ENCODE measurements at places on chromosomes 5 and 9.
A peak's percentile ranks its signal among the peaks of the same experiment; 100 is the strongest.

GRCh38 chr9:93217706-93218105 lies 33.8 kb downstream of the WNK2 start:
- DNase-seq: no peak

- DNase-seq: no peak
Observed at GRCh38 chr5:90909101-90909503, 350.5 kb downstream of the ADGRV1 start.

DNA sequence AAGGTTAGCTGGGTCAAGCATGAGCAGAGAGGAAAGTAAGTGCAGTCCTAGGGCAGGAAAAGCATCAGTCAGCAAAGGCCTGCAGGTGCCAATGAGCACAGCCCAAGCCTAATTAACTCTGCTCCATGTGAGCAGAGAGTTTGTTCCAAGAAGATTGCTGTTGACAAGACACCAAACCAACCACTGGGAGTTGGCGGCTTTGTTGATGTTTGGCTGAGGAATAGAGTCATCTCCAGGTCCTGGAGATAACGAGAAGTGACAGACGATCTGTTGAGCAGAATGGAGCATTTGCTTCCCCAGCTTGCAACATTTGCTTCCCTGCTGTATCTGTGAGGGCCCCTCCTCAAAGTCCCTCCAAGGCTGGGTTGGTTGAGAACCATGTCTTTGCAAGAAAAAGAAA lies 68.2 kb downstream of the FAM114A2 start:
- no peak for DNase-seq

- DNase-seq: no peak
Observed at GRCh38 chr5:112254303-112254702, 164.8 kb downstream of the EPB41L4A start.

DNA sequence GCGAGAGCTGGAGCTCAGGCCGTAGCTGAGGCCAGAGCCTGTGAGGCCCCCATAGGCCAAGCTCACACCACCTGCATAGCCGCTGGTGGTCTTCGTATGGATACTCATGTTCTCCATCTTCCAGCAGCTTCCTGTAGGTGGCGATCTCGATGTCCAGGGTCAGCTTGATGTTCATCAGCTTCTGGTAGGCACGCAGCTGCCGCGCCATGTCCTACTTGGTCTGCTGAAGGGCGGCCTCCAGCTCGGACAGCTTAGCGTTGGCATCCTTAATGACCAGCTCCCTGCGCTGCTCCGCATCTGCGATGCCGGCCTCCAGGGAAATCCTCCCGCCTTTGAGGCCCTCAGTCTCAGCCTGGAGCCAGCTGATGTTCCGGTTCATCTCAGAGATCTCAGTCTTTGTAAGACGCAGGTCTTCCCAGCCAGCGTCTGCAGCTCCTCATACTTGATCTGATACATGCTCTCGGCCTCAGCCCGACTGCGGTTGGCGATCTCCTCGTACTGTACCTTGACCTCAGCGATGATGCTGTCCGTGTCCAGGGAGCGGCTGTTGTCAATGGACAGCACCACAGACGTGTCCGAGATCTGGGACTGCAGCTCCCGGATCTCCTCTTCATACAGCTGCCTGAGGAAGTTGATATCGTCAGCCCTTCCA lies 172.1 kb downstream of the PPP2R2B start:
- no peak for DNase-seq

DNA sequence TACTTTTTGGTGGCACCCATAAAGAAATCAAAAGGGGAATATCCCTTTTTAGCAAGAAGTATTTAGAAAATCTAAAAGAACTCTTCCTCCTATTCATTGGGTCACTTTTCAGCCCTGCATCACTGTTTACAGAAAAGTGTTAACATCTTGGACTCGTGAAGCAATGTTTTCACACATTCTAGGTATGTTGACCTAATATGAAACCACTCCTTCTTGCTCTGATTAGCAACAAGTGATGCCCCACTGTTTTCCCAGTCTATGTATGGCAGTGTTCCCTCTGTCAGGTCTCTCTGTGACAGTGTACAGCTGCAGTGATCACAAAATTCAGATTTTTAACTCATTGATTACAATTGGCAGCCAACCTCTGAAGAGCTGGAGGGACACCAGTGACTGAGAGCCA lies 148.2 kb upstream of the SLC12A2 start:
- DNase-seq: no peak

GRCh38 chr5:178536541-178537466 lies 53.4 kb downstream of the COL23A1 start:
- no peak for DNase-seq

DNA sequence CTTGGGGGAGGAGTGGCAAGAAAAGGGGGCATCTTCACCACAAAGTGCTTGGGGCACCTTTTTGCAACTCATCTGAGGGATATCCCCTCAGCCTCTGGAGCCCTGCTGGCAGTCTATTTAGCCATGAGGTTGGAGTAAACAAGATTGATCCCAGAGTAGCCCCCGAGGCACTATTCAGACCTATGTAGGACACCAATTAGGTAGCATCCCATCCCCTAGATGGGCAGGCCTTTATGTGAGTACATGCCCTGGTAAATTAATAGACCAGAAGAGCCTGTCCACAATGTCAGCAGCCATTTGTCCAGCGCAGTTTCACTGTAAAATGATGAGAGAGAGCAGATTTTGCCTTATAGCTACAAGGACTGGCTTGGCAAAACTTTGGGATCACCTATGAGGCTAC lies 221.4 kb downstream of the DRD1 start:
- DNase-seq: no peak

DNA sequence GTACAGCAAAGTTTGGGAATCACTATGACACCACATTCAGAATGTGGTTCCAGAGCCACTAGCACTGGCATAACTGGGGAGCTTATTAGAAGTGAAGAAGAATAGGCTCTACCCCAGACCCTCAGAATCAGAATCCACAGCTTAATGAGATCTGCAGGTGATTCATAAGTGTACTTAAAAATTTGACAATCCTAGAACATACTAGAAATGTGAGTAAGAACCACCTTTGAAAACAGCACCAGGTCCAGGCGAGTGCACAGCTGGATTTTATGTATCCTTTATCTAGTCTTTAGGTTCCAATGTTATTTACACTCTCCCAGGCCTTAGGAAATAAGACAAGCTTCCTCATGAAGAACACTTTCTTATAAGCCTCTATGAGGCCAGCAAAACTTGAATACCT lies 149.0 kb downstream of the NFIB start:
- DNase-seq: no peak

DNA sequence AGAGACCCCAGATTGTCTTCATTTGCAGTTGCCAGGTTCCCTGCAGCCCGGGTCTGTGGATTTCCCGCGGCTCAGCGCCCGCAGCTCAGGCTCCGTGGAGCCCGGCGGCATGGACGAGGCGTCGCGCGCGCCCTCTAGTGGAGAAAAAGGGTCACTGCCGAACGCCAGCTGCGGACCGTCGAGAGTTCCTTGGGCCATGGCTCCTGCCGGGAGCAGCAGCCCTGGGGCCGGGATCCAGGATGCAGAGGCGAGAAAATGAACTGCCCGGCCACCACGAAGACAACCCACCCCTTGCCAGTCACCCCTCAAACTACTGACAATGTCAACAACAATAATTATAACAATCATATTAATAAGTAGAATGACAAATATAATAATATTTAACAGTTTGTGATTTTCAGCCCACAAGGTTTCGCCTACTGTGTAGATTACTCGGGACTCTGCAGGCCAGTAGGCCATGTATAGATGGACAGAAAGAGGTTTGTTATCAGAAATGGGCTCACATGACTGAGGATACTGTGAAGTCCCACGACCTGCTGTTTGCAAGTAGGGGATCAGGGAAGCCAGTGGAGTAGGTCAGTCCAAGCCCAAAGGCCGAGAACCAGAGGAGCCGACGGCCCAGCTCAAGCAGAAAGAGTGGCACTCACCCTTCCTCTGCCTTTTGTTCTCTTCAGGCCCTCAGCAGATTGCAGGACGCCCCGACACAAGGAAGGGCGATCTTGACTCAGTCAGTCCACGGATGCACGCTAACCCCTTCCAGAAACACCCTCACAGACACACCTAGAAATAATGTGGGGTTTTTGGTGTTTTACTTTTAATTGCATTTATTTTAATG lies 43.1 kb downstream of the BOD1 start:
- peak; percentile 5 for DNase-seq

- no peak for DNase-seq
Observed at GRCh38 chr5:117800261-117800660, 1188.1 kb downstream of the DTWD2 start.

DNA sequence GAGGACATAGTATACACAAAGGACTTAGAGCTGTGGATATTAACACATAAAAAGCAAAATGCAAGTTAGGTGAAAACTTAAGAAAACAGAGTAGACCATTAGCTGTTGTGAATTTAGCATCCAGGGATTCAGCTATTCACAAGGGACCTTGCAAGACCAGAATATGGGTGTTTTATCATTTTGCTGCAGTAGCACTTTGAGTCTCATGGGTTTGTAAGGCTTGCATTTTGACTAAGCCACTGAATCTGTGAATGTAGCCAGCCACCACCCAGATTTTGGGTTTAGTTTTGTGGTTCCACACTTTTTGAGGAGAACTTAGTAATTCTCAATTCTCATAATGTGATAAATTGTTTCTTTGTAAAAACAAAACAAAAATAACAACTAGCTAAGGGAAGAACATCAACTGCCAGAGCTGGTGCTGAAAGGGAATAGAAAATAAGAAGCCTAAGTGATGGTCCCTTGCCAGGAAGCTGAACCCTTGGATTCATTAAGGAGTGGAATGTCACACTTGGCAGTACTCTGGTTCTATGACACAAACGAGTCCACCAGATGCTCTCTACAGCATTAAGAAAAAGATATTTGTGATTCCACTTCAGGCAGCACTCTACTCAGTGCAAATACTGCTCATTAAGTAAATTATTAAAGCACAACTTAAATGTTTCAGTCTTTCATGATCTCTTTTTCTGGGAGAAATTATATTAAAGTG lies 557.4 kb upstream of the ZNF462 start:
- DNase-seq: no peak

DNA sequence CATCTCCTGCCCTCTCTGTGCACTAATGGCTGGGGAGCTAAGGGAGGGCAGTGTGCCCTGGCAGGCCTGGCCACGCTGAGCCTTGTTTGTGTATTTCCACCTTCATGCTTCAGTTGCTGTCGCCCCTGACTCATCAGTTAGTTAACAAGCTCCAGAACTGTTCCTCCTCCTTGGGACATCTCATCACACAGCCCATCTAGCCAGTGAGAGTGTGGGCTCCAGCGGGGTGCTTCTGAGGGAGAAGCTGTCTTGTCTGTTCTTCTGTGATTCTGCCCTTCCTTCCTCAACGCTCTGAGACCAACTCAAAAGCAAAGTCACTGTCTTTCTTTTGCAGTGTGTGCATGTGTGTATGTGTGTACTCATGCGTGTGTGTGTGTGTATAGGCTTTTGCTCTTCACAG lies 58.3 kb upstream of the CPEB4 start:
- DNase-seq: peak; percentile 68

DNA sequence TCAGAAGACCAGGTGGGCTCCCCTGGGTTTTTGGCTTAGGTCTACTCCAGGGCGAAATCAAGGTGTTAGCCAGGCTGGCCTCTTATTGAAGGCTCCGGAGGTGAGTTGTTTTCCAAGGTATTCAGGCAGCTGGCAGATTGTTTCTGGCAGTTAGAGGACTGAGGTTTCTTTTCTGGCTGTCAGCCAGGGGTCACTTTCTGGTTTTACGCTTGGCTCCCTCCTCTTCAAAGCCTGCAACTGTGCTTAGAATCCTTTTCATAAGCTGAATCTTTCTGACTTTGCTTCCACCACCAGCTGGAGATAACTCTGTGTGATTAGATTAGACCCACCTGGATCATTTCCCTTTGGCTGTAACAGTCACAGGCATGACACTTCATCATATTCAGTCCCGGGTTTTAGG lies 24.6 kb downstream of the RFK start:
- DNase-seq: no peak

GRCh38 chr5:177609076-177610059 lies 9.4 kb downstream of the B4GALT7 start:
- DNase-seq: no peak

GRCh38 chr9:109629615-109630014 lies 131.5 kb upstream of the PTPN3 start:
- no peak for DNase-seq

GRCh38 chr5:1333986-1334385 lies 10.9 kb downstream of the CLPTM1L start:
- DNase-seq: no peak

DNA sequence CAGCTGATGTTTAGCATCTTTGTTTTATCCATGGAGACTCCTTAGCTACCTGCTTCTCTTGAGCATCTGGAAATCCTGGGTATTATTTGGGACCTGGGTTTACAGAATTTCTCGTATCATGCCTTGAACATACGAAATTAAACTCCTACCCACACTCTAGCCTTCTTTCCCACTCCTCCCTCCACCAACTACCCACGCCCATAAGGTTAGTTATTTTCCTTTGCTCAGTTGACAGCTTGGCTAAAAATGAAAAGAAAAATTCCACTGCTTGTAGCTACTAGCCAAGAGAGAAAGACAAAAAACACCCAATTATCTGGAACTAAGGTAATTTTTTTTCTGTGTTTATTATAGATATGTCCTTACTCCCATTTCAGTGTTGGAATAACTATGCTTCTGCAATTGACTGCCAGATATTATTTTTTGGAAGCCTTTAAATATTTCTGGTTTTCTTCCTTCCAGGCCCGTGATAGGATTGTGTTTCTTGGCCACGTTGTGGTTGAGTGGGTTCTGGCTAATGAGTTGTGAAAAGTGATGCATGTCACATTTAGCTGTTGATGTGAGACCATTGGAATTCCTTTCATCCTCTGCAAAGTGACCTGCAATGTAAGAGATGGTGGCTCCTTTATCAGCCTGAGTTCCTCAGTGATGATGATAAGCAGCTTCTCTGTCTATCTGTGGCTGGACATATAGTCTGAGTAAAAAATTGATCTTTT lies 308.1 kb downstream of the LRRC70 start:
- no peak for DNase-seq

- no peak for DNase-seq
Observed at GRCh38 chr9:5453004-5453403, 2.7 kb downstream of the CD274 start.

DNA sequence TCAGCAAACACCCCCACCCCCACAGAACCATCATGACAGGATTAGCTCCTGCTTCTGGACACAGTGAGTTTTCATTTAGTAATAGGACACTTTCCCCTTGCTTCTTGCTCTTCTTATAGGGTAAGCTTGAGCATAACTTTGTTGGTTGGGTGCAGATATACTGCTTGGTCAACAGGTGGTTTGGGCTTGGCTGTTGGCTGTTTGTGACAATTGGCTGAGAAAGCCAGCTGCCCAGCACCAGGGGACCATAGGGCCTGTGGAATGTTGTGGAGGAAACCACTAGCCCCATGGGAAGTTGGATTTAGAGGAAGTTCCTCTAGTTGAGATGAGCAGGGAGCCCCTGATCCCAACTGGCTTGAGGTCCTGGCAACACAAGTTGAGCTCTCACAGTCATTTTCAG lies 30.5 kb downstream of the PPP3R2 start:
- DNase-seq: no peak

GRCh38 chr5:169706758-169707450 lies 69.8 kb downstream of the DOCK2 start:
- no peak for DNase-seq

DNA sequence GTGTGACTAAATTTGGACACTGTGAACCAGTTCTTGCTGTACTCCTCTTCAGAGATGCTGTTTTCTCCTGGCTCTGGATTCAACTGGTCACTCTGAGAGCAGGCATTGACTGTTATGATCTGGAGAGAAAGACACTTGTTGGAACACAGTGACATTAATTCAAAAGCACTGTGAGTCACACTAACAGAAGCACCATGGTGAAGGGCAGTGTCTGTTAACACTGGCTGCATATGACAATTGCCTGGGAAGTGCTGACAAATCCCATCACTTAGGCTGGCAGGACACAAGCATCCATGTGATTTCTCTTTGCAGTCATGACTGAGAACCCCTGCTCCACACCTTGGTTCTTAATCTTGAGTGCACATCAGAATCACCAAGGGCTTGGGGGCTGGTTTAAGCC lies 132.4 kb downstream of the TRPM6 start:
- no peak for DNase-seq
